ENCODE measurements at places on chromosomes 4 and X. TPM values are rescaled to one million over a fixed set of nuclear protein-coding genes. Genes with fewer than 3 reads are reported as not detected.
A peak's percentile ranks its signal among the peaks of the same experiment; 100 is the strongest.

- DNase-seq: no peak
These were observed 11.4 kb downstream of the ADGRA3 start for GRCh38 chr4:22504447-22504846.

- no peak for DNase-seq
These were observed 14.7 kb upstream of the SEC24D start for GRCh38 chr4:118850488-118851173.

- no peak for DNase-seq
These were observed 597.2 kb upstream of the GRIA3 start for GRCh38 chrX:122586831-122587230.

DNA sequence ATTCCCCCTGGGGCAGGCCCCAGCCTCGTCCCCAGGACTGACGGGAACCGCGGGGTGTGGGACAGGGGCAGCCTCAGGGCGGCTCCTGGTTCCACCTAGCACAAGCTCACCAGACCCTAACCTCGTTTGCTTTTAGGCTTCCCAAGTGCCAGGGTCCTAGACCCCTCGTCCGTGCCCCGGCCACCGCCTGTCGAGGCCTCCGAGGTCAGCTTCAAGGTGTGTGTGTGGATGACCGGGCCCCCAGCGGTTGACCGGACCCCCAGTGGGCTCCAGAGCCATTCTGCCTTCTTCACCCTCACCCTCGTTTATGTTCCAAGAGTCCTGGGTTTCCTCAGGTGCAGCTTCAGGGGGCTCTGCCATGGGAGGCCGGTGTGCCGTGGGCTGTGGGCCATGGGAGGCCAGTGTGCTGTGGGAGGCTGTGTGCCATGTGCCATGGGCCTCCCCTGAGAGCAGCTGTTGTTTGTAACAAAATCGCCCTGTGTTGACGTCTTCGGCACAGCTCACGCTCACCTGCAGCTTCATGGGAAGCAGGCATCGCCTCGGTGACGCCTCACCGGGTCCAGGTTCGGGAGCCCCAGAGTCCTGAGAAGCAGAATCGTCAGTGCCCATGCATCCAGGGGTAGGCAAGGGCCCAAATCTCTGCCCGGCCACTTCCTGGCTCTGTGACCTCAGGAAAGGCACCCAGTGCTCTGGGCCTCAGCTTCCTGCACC lies 43.0 kb upstream of the HMX1 start:
- DNase-seq: no peak

- DNase-seq: no peak
These were observed at the start of gene FGB for GRCh38 chr4:154562697-154563254. FGB (plus strand) TSS chr4:154563011; CDS start chr4:154563019, 8 bp downstream.

DNA sequence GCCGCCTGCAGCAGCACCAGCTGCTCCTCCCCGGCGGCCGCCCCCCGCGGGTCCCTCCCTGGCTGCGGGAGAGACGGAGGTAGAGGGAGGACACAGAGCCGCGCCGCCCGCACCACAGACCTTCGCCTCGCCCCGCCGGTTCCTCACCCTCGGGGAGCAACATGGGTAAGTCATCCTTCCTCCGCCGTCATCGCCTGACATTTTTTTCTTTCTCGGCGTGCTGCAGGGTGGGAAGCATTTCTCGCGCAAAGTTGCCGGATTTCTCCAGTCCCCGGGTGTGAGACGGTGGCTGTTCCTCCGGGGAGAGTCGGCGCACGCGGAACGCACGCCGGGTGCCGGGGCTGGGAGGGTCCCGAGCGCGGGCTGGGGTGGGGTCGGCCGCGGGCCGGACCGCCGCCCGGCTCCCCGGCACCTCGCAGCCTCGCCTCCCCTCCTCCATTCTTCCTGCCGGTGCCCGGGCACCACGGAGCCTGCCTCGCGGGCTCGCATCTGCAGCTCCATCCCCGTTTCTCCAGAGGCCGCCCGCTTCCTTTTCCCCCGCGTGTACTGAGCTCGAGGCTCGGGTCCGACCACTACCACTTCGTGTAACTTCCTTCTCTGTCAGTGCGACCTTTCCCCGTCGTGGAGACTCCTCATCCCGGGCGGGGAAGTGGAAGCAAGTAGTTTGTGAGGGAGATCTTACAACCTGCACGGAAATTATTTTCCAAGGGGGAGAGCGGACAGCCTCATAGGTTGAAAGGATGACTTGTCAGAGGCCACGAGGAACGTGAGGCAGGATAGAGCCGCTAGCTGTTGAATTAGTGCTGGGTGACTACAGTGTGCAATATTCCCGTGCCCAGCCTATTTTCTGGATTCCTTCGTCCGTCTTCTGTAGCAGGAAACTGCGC lies 464 bp downstream of the RAP1GDS1 start:
- DNase-seq: peak; percentile 59

DNA sequence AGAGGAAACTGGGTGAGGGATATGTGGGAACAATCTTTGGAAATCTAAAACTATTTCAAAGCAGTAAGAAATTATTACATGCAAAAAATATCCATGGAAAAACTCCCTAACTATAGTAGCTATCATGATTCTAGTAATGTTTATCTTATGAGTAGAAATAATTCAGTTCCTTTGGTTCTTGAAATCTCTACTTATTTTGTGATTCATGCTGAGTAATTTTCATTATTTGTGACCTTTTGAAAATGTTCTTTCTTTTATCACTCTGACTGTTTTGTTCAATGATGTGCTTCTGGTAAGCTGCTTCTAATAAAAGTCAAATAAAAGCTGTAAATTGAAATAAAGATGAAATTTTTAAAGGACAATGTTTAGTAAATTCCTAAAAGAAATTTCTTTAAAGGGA lies 40.4 kb upstream of the MAGEB10 start:
- DNase-seq: no peak

DNA sequence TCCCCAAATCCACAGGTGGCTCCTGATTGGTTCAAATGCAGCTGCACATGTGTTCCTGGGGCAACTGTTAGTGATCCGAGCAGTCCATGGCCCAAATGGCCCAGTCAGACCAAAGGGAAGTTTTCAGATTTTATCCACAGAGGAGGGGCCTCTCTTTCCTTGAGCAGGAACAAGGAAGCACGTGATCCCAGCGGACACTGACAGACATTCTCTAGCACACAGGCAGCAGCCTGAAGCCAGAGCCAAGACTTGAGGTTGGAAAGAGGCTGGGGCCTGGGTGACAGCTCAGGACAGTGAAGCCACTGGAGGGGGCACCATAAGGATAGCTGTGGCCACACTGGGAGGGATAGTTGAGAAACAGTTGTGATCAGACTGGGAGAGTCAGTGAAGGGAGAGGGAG lies 3.5 kb upstream of the ZFP92 start:
- DNase-seq: no peak

GRCh38 chr4:4864443-4864939 lies 5.0 kb downstream of the MSX1 start:
- DNase-seq: no peak

DNA sequence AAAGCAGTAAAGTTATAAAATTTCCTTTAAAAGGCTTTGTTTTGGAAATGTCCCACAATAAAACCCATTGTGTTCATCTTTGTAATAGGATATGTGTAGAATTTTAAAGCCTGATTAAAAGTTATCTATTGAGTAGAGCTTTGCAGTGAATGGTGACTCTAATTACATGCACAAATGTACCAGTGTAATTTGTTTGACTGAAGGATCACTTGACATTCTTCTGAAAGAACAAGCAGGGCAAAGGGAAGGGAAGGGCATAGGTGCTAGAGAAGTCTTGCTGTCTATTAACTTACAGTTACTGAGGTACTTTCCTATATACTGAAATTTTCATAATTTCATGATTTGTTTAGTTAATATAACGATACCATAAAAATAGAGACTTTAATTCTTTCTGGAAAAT lies 70.8 kb downstream of the STIM2 start:
- no peak for DNase-seq

DNA sequence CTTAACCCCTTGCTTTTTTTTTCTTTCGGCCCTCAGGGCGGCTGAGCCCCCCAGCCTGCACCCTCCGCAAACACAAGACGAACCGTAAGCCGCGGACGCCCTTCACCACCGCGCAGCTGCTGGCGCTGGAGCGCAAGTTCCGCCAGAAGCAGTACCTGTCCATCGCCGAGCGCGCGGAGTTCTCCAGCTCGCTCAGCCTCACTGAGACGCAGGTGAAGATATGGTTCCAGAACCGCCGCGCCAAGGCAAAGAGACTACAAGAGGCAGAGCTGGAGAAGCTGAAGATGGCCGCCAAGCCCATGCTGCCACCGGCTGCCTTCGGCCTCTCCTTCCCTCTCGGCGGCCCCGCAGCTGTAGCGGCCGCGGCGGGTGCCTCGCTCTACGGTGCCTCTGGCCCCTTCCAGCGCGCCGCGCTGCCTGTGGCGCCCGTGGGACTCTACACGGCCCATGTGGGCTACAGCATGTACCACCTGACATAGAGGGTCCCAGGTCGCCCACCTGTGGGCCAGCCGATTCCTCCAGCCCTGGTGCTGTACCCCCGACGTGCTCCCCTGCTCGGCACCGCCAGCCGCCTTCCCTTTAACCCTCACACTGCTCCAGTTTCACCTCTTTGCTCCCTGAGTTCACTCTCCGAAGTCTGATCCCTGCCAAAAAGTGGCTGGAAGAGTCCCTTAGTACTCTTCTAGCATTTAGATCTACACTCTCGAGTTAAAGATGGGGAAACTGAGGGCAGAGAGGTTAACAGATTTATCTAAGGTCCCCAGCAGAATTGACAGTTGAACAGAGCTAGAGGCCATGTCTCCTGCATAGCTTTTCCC lies 3.4 kb downstream of the MSX1 start:
- no peak for DNase-seq

GRCh38 chr4:109547394-109547793 lies 12.7 kb upstream of the MCUB start:
- DNase-seq: no peak

GRCh38 chr4:179989975-179990374 lies 2253.2 kb upstream of the TENM3 start:
- DNase-seq: no peak

GRCh38 chrX:102138064-102138463 lies 4.2 kb downstream of the TCEAL6 start:
- DNase-seq: no peak

GRCh38 chr4:76607266-76607799 lies 172.3 kb downstream of the SHROOM3 start:
- no peak for DNase-seq

SSX4B gene
- not detected for polyA plus RNA-seq

WNK3 gene
- 2.5 TPM for polyA plus RNA-seq

ANOS1 gene
- polyA plus RNA-seq: not detected

FRG2 gene
- polyA plus RNA-seq: not detected
